Bronchial smooth muscle cell (primary cell): ENCODE measurements at places on chromosomes 11 and 22. TPM values are rescaled to one million over a fixed set of nuclear protein-coding genes. Genes with fewer than 3 reads are reported as not detected.

The OR51B5 gene
- 0.26 and 0.32 TPM in 2 replicates for total RNA-seq

The OR4A16 gene
- total RNA-seq: not detected in 2 replicates

The TSGA10IP gene
- total RNA-seq: 0.16 TPM in 1 of 2 replicates, not detected in the other

The APOL1 gene
- total RNA-seq: 38.6 and 57.1 TPM in 2 replicates

The PARVG gene
- 0.09 TPM in 1 of 2 replicates, not detected in the other for total RNA-seq

The IRAG1 gene
- 5.7 and 6.8 TPM in 2 replicates for total RNA-seq

The CEP126 gene
- 1.5 and 3.0 TPM in 2 replicates for total RNA-seq
